T-helper 2 cell treated with Interferon-gamma antibody and Interleukin-4, amounts not matched to agents 5 μg/mL and 100 μg/mL, for 36 hours (primary cell): ENCODE measurements at places on chromosomes 2 and 18.

DNA sequence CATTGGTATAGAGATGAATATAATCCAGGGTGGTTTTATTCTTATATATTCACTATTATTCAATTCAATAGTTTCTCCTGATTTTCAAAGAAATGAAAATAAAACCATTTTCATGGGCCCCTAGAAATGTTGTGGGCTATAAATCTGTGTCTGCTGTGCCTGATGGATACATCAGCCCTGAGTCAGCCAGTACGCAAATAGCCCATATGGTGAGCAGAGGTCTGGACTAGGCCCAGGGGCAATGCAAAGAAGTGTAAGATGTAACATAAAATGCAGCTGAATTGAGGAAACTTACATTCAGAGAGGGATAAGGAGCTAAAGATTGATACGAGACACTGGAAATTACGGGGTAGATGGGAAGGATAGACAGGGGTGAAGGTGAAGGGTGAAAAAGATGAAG lies 122.5 kb downstream of the MAIP1 start:
- no peak for DNase-seq

- DNase-seq, result no peak
Observed at GRCh38 chr2:122755281-122755780, 999.9 kb downstream of the TSN start.

- no peak for DNase-seq
Observed at GRCh38 chr2:26970928-26971627, 641 bp downstream of the MAPRE3 start.

GRCh38 chr2:10581990-10582389 lies 107.8 kb downstream of the NOL10 start:
- DNase-seq, result no peak
